Ovary (tissue), 10 donors: ENCODE measurements at places on chromosomes 7 and 10. TPM values are rescaled to one million over a fixed set of nuclear protein-coding genes. Genes with fewer than 3 reads are reported as not detected.

DNA sequence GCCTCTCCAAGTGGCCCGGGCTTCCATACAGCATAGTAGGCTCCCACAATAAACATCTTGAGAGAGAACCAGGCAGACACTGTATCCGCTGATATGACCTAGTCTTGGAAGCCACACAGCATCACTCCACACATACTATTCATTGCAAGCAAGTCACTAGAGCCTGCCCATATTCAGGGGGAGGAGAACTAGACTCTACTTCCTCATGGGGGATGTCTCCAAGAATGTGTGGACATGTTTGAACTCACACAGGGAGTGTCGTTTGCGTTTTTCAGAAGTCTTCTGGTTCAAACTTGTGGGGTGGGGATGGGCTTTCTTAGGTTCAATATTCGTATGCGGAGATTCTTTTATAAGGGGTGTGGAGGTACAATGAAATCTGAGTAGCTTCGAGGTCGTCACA is 232.6 kb upstream of the HABP2 start:
- no peaks in the 10 kb centered on the region for H3K27me3 ChIP-seq
- H3K36me3 ChIP-seq, result no peaks in the 10 kb centered on the region
- no peak overlapping the region for H3K27ac ChIP-seq

DNA sequence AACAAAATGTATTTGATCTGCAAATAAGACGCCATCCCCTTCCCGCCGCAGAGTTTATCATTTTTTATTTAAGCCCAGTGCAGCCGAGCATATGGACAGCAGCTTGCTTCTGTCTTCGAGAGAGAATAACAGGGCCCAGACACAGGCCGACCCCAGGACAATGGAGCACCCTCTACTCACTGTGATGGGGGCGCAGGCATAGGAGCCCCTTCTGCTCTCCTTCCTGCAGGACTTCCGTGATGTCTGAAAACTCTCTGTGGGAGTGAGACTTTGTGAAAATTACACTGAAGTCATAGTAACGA is 134.8 kb downstream of the OAT start:
- no peak overlapping the region for H3K27ac ChIP-seq
- H3K36me3 ChIP-seq, result no peaks in the 10 kb centered on the region
- no peak for DNase-seq
- H3K27me3 ChIP-seq, result no peaks in the 10 kb centered on the region
- peaks cover 2% of the 10 kb centered on the region for H3K4me1 ChIP-seq

- DNase-seq, result peak; percentile 72
- H3K27ac ChIP-seq, result no peak overlapping the region
- no peaks in the 10 kb centered on the region for H3K4me1 ChIP-seq
- H3K36me3 ChIP-seq, result no peaks in the 10 kb centered on the region
These were observed 160.9 kb downstream of the REEP3 start for GRCh38 chr10:63681993-63682697.

DNA sequence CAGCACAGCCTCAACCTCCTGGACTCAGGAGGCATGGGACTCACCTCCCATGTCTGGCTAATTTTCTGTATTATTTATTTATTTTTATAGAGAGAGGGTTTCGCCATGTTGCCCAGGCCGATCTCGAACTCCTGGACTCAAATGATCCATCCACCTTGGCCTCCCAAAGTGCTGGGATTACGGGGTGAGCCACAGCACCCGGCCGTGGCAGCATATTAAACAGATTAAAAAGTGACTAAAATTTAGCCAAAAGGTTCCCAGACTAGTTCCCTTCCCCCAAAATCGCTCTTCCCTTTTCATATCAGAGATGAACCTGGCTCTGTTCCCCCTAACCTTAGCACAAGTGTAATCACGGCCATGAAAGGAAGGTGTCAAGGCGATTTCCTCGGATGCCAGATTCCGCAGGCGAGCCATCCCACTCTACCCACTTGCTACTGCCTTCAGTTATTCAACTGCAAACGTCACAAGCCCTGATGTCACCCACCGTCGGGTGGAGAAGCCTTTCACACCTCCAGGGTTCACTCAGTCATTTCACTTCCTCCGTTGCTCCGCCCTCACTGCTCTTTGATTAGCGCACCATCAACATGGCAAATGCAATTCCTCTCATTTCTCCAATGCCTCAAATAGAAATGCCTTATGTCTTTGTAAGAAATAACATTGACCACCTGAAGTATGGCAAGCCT is 104.7 kb upstream of the RHEB start:
- no peaks in the 10 kb centered on the region for H3K36me3 ChIP-seq
- no peak for DNase-seq
- H3K4me3 ChIP-seq, result no peak overlapping the region
- H3K27ac ChIP-seq, result no peak overlapping the region
- no peaks in the 10 kb centered on the region for H3K4me1 ChIP-seq

GRCh38 chr7:70583965-70584883 is 547.7 kb upstream of the GALNT17 start:
- no peaks in the 10 kb centered on the region for H3K36me3 ChIP-seq
- H3K27ac ChIP-seq, result no peak overlapping the region
- peaks cover 2% of the 10 kb centered on the region for H3K4me1 ChIP-seq
- H3K27me3 ChIP-seq, result no peaks in the 10 kb centered on the region
- H3K4me3 ChIP-seq, result no peak overlapping the region

DNA sequence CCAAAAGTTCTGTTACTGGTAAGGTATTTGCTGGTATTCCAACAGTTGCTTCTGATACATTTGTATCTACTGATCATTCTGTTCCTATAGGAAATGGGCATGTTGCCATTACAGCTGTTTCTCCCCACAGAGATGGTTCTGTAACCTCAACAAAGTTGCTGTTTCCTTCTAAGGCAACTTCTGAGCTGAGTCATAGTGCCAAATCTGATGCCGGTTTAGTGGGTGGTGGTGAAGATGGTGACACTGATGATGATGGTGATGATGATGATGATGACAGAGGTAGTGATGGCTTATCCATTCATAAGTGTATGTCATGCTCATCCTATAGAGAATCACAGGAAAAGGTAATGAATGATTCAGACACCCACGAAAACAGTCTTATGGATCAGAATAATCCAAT is 131.0 kb downstream of the AASS start:
- no peaks in the 10 kb centered on the region for H3K36me3 ChIP-seq
- no peaks in the 10 kb centered on the region for H3K27me3 ChIP-seq
- no peak for DNase-seq
- H3K4me1 ChIP-seq, result no peaks in the 10 kb centered on the region
- H3K4me3 ChIP-seq, result no peak overlapping the region

PRPS1L1 gene
- not detected for total RNA-seq

DNA sequence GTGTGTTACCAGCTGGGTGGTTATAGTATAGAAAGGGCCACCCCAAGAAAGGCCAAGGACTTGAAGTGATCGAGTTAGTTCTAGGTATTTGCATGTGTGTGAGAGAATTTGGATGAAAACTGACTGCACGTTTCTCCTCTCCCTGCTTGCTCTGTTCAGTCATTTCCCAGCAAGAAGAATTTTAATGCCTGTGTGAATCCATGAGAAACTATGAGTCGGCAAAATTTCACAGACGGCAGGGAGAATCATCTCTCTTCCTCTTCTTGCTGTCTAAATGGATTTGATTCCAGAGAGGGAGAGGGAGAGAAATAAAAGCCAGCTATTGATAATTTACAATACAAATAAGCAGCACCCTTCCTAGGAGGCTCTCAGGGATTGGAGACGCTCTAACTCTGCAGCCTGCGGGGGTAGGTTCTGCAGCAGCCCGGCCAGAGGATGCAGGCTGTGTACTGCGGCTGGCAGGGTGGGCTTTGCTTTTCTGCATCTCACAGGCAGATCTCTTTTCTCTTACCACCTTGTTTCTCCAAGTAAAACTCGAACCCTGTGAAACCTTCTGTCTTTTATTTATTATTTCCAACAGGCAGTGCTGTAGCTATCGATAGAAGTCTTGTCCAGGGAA is 183.6 kb downstream of the TCF7L2 start:
- H3K27ac ChIP-seq, result no peak overlapping the region
- no peak overlapping the region for H3K4me3 ChIP-seq
- H3K27me3 ChIP-seq, result no peaks in the 10 kb centered on the region
- no peaks in the 10 kb centered on the region for H3K36me3 ChIP-seq
- DNase-seq, result no peak
- H3K4me1 ChIP-seq, result peaks cover 17% of the 10 kb centered on the region

GRCh38 chr10:79387974-79388850 is 40.9 kb downstream of the PPIF start:
- H3K4me1 ChIP-seq, result peaks cover 16% of the 10 kb centered on the region
- H3K27me3 ChIP-seq, result no peaks in the 10 kb centered on the region
- H3K36me3 ChIP-seq, result no peaks in the 10 kb centered on the region
- H3K27ac ChIP-seq, result no peak overlapping the region

DNA sequence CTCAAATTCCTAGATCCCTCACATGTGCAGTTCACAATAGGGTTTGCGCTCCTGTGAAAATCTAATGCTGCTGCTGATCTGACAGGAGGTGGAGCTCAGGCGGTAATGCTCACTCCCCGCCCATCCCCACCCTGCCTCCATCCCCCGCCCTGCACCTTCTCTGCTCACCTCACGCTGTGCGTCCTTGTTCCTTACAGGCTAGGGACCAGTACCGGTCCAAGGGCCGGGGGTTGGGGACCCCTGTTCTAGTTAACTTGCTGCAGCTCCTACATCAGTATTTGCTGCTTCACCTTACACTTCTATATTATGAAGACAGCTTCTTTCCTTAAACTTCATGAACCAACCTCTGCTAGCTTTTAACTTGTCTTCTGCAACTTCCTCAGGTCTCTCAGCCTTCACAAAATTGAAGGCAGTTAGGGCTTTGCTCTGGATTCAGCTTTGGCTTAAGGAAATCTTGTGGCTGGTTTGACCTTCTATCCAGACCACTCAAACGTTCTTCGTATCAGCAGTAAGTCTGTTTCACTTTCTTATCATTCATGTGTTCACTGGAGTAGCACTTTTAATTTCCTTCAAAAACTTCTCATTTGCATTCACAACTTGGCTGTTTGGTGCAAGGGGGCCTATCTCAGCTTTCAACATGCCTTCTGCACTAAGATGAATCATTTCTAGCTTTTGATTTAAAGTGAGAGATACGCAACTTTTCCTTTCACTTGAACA is 1.7 kb upstream of the TNKS2 start:
- no peaks in the 10 kb centered on the region for H3K27me3 ChIP-seq
- H3K27ac ChIP-seq, result peak overlapping the region; percentile 95
- peak overlapping the region; percentile 81 for H3K4me3 ChIP-seq
- peaks cover 3% of the 10 kb centered on the region for H3K4me1 ChIP-seq
- peak; percentile 39 for DNase-seq

DNA sequence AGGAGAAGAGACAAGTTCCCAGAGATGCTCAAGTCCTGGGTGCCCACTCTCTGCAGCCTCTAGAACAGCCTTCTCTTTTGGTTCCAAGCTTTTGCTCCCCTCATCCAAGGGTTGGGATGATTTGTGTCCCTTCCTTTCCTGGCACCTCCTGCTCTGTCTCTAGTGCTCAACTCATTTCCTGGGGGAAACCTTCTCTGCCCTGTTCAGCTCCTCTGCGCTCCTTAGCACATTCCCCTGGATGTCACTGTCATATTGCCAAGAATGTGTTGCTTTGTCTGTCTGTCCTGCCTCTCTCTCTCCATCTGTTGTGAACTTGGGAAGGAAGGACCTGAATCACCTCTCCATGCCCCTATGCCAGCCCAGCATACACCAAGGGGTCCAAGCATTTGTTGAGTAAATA is 5.1 kb upstream of the LBX1 start:
- H3K4me1 ChIP-seq, result peaks cover 1% of the 10 kb centered on the region
- no peak overlapping the region for H3K27ac ChIP-seq
- H3K27me3 ChIP-seq, result peaks cover 2% of the 10 kb centered on the region
- no peaks in the 10 kb centered on the region for H3K36me3 ChIP-seq
- H3K4me3 ChIP-seq, result no peak overlapping the region

SRI gene
- 65.6 TPM for total RNA-seq

PLA2G12B gene
- not detected for total RNA-seq

DNAJC30 gene
- 13.0 TPM for total RNA-seq

- no peak for DNase-seq
- no peaks in the 10 kb centered on the region for H3K27me3 ChIP-seq
- no peaks in the 10 kb centered on the region for H3K4me1 ChIP-seq
- no peak overlapping the region for H3K4me3 ChIP-seq
- no peak overlapping the region for H3K27ac ChIP-seq
These were observed 60.7 kb downstream of the GPR26 start for GRCh38 chr10:123726836-123727235.

DNA sequence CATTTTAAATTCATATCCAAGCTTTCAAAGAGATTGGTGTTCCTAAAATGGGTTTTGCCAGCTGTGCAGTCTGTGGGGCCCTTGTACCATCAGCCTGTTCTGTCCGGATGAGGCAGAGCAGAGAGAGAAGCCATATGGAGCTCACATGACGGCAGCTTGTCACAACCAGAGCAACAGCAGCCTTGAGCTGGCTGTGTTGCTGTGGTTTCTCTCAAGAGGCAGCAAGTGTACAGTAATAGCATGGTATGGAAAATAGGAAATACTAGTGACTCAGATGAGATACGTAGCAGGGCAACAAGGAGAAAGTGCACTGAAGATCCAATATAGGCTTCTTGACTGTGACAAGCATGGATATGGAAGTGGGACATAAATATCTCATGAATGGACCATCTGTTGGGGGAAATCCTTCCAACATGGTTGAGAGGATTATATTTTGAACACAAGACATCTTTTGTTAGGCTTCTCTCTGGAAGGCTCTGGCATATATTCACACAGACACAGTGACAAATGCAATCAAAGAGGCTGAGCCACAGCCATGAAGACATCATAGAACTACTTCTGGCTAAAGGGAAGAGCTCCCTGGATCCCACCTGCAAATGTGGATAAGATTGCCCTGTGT is 251.0 kb upstream of the TAC1 start:
- H3K4me3 ChIP-seq, result no peak overlapping the region
- no peaks in the 10 kb centered on the region for H3K36me3 ChIP-seq
- DNase-seq, result no peak
- H3K4me1 ChIP-seq, result no peaks in the 10 kb centered on the region
- H3K27me3 ChIP-seq, result no peaks in the 10 kb centered on the region
- H3K27ac ChIP-seq, result no peak overlapping the region

TEX36 gene
- total RNA-seq, result not detected

DNA sequence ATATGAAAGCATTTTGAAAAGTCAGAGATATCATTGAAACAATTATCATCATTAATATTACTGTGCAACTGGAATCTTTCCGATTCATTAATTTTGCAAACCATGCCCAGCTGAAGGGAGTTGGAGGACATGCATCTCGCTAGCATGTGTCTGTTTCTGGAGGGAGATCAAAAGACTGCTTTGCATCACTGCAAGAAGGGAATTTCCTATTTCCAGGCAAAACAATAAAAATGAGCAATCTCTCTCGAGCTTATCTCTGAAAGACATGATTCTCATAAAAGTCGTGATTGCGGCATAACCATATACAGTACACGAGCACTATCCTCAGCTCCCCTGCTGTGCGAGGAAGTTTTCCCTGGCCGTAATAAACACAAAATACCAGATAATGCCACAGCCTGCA is 607.6 kb upstream of the DPP6 start:
- no peaks in the 10 kb centered on the region for H3K27me3 ChIP-seq
- H3K27ac ChIP-seq, result no peak overlapping the region
